ENCODE measurements at places on chromosomes 1 and 21.

DNA sequence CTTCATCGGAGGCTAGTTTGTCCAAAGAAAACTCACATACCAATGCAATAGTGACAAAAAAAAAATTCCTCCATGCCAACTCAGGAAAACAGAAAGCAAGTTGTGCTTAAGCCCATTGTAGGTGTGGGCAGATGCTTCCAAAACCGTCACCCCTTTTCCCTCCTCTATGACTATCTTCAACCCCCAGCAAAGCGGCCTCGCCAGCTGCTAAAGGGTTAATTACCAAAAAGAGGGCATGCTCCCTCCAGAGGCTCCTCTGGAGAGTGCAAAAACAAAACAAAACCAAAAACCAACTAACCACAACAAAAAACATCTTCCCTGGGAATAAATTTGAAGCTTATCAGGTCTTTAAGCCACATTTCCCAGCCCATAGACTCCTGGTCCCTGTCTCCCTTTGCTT lies 1.2 kb downstream of the LMOD1 start:
- no peak for DNase-seq

GRCh38 chr1:61435226-61435625 lies 289.7 kb downstream of the TM2D1 start:
- no peak for DNase-seq

GRCh38 chr1:183273300-183273699 lies 87.2 kb downstream of the LAMC2 start:
- no peak for DNase-seq

DNA sequence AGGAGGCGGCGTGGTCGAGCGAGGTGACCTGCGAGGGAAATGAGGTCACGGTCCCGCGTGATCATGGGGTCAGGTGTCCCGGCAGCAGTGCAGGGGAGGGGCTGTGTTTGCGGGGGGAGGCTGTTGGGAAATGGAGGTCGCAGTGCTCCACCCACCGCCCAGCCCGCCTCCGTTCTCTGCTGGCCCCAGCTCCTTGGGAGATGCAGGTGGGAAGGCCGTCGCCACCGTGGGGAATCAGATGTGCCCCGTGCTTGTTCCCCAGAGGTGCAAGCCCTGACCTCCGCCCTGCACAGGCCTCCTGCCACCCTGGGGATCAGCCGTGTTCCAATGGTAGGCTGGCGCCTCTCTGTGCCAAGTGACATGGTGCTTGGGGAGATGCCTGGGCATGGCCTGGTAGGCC lies 95.7 kb downstream of the PRDM16 start:
- no peak for DNase-seq

DNA sequence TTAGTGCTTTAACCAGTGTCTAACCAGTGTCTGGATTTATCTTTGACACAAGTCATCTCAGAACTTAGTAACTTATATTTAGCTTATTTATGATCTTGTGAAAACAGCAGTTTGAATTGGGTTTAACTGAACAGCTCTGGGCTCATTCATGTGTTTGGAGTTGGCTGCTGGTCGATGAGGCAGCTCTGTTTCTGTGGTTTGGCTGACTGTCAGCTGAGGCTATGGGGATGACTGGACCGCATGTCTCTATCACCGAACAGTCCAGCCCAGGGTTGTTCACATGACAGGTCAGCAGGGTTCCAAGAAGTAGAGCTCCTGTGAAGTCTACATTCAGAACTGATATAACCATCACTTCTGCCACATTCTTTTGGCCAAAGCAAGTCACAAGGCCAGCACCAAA lies 29.1 kb upstream of the C21orf91 start:
- no peak for DNase-seq

- DNase-seq = no peak
Measured at GRCh38 chr1:206797534-206798383, 25.5 kb upstream of the IL10 start.

- no peak for DNase-seq
Measured at GRCh38 chr1:173002891-173003838, 47.6 kb downstream of the TNFSF18 start.
